ENCODE measurements at places on chromosomes 16 and 17.

DNA sequence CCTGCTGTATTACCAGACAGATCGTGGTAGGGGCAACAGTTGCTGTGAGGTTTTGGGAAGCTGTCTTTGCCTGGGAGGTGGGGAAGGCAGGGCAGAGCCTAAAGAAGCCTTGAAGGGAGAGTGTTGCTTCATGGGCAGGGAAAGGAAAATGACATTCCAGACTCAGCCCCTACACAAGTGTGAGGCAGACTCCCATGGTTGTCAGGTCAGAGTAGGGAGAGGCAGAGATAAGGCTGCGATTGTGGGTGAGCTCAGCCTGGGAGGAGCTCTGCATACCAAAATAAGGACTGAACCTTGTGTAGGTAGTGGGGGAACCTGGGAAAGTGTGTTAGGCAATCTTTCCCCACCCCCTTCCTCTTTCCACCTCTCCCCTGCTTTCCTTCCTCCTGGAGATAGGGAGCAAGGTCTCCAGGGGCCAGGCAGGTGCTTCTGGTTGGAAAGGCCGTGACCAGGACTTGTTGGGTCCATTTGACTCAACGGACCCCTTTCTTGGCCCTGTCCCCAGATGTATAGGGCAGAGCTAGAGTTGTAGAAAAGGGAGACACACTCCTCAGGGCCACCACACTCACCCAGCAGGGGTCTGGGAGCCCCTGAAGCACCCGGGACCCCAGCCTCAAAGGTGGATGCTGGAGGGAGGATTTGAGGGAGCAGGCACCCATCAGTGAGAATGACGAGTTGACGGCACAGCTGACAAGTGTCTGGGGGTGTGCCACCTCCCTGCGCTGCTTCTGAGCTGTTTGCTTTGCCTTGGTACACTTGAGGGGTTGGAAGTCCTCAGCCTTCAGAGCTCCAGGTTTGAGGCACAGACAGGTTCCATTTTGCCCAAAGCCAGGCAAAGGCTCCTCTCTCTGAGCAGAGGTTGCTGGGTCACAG, 18.5 kb upstream of the TOB1 start:
- DNase-seq = no peak

GRCh38 chr16:89150090-89150835, 21.3 kb upstream of the CDH15 start:
- no peak for DNase-seq

- DNase-seq = no peak
Measured at GRCh38 chr17:13410874-13411273, 190.9 kb downstream of the HS3ST3A1 start.

DNA sequence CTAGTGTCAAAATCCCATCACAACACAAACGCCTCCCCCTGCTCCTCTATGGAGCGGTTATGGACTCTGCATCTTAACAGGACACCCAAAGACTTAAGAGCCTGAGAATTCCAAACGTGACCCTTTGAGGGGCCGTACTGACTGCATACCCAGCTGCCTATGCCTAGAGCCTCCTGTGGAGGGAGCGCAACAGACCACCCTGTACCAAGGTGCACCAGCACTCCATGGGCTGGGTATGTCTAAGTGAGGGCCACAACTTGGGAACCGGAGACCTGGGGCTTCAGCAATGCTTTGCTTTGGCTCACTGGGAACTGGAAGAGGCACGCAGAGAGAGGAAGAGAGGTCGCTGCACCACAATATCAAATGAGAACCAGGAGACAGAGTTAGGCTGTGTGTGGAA, 5.4 kb downstream of the ANKS3 start:
- no peak for DNase-seq

DNA sequence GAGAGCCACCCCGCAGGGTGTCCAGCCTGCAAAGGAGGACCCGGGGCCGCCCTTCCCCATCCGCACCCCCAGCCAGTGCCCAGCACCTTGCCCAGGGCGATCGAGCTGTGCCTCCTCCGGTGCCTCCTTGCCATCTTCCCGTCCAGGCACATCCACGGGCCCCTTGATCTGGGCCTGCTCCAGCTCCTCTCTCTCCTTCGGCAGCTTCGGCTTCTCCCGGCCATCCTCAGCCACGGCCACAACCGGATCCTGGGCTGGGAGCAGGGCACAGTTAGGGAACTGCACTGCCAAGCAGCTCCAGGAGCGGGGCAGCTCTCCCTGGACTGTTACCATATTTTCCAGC, 13.8 kb downstream of the NDUFAF8 start:
- no peak for DNase-seq

GRCh38 chr17:8836821-8837562, 30.5 kb downstream of the PIK3R6 start:
- DNase-seq = no peak

- DNase-seq = no peak
Measured at GRCh38 chr17:44187131-44187899, 543 bp downstream of the TMUB2 start.

DNA sequence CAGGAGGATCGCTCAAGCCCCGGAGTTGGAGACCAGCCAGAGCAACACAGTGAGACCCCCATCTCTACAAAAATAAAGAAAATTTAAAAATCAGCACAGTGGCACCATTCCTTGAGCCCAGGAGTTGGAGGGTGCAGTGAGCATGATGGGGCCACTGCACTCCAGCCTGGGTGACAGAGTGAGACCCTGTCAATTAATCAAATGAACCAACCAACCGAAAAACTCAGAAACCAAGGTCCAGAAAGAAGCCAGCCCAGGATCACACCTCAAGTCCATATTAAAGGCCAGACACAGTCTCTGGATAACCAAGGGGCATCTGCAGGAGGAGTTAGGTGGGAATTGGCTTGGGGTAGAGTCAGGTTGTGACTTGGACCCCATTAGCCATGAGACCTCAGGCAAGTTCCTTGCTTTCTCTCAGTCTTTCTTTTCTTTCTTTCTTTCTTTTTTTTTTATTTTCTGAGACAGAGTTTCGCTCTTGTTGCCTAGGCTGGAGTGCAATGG, 2.4 kb downstream of the HSD17B1 start:
- no peak for DNase-seq
